Stimulated activated CD4-positive, alpha-beta T cell treated with anti-CD3 and anti-CD28 coated beads, Interleukin-12 subunit alpha, Interleukin-12 subunit beta, amount 100 ng/mL, for 48 hours (primary cell): ENCODE measurements at places on chromosomes 12 and 14.

GRCh38 chr12:13170892-13171490 lies 25.5 kb upstream of the EMP1 start:
- no peak for DNase-seq

- no peak for DNase-seq
Measured at GRCh38 chr12:132456944-132457495, 32.9 kb upstream of the FBRSL1 start.

DNA sequence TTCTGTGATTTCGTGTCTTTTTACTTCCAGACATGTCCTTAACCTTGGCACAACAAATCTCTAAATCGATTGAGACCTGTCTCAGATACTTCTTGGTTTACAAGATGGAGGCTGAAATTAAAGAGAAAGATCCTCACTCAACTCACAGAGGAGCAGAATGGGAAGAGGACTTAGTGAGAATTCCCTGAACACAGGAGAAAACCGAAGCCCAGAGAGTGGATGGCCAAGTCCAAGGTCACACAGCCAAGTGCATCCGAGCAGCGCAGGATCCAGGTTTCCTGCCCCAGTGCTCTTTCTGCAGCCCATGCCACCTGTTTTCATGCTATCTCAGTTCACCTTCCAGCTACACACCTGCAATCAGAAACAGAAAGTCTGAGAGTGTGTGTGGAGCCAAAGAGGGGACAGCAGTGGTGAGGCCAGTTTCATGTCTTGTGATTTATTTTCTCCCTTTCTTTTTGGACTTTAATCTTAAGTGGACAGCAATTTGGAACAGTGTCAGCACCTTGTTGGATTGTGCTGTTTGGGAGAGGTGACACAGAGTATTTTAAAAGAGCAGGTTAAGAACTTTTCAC lies 22.9 kb upstream of the TCL1B start:
- DNase-seq, result no peak

DNA sequence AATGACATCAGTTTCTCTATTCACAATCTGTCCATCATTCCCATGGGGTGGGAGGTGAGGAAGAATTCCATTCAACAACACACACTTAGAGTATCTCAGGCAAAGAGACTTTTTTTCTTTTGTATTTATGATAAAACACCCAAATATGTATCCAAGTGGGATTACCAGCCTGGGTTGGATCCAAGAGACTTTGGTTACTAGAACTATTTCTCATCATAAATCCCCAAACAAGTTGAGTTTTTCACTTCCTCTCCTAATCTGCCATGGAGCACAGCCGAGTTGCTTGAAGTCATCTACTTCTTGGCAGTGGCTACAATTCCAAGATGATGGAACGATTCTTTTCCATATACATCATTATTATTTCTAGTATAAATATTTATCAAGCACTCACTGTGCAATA lies 209.2 kb upstream of the HMGA2 start:
- DNase-seq, result no peak

GRCh38 chr12:96980991-96981414 lies 73.9 kb downstream of the NEDD1 start:
- no peak for DNase-seq

- DNase-seq, result no peak
Measured at GRCh38 chr14:31806249-31806648, 245.0 kb downstream of the NUBPL start.

DNA sequence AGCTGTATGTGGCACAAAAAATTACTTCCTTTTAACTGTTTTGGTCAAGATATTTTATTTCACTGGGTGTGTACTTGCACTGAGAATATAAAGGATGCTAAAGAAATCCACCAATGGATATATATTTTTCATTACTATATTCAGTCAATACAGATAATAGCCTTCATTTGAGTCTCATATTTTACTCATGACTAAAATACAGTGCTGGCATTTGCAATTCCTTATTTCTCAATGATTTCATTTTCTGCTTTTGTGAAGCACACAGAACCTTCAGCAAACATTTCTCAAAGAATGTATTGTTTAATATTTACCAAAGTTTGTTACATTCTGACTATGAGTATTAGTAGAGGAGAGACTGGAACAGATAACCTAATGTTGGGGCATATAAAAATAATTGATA lies 93.2 kb upstream of the SOX5 start:
- no peak for DNase-seq

DNA sequence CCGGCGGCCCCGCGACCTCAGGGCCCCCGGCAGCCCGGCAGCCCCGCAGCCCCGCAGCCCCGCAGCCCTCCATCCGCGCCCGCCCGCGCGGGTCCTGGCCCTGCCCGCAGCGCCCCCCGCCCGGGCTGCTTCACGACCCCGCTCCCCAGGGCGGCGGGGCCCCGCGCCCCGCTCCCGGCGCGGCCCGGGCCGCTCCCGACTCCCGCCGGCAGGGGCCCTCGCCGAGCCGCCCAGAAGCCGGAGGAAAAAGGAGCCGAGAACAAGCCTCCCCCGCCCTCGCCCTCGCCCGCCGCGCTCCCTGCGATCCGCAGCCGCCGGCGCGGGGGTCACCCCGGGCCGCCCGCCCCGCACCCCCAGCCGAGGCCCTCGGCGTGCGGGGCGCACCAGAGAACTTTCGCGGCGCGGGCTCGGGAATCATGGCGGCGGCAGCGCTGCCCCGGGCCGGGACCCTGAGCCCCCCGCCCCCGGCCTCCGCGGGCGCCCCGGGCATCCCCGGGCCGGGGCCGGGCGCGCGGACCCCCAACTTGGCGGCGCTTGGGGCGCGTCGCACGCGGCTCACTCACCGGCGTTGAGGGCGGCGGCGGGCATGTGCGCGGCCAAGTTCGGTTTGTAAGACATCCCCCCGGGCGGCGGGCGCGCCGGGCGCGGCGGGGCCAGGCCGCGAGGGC lies 521 bp downstream of the CDK2AP1 start:
- DNase-seq, result peak; percentile 70

DNA sequence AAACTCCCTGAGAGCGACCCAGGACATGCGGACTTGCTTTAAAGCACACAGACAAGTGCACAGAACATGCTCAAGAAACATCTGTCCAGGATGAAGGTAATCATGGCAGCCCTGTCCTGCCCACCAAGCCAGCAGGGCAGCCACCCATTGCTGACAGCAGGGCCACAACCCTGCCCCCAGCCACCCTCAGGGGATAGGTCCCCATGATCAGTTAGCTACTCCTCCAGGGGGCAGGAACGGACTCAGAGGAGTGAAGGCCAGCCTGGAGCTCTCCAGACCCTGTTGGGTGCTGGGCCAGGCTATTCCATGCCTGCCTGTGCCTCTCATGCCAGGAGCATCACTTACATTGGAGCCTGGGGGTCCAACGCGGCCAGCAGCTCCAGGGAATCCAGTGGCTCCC lies 15.8 kb downstream of the TMEM106C start:
- DNase-seq, result no peak

DNA sequence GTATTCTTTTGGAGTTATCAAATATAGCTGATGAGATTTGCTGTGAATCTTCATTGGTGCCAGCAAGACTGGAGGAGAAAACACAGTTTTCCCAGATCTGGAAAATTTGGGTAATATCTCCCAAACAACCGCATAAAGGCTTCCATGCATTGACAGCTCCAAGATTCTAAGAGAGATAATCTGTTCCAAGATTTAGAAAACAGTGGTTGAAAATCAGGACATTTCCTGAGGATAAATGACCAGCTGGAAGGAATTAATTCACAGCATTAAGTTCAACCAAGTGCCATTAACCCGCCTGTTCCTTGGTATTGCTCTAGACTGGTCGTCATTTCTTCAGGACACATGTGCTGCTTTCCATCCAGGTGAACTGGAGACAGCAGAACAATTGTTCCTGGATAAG lies 147.9 kb upstream of the PRICKLE1 start:
- no peak for DNase-seq

DNA sequence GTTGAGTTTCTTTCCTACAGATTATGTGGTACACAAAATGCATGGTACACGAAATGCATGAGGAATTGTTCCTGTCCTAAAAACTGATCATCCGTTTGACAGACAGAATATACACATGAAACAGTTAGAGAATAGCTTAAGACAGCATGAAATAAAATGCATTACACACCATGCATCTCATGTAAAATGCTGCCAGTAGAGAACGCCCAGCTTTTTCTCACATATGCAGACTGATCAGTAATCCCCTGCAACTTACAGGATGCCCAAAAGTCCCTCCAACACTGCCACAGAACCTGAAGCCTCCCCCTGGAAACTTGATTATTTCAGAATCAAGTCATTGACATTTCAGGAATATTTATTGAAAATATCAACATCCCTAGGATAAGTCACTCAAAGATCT lies 24.0 kb downstream of the IFNG start:
- no peak for DNase-seq

DNA sequence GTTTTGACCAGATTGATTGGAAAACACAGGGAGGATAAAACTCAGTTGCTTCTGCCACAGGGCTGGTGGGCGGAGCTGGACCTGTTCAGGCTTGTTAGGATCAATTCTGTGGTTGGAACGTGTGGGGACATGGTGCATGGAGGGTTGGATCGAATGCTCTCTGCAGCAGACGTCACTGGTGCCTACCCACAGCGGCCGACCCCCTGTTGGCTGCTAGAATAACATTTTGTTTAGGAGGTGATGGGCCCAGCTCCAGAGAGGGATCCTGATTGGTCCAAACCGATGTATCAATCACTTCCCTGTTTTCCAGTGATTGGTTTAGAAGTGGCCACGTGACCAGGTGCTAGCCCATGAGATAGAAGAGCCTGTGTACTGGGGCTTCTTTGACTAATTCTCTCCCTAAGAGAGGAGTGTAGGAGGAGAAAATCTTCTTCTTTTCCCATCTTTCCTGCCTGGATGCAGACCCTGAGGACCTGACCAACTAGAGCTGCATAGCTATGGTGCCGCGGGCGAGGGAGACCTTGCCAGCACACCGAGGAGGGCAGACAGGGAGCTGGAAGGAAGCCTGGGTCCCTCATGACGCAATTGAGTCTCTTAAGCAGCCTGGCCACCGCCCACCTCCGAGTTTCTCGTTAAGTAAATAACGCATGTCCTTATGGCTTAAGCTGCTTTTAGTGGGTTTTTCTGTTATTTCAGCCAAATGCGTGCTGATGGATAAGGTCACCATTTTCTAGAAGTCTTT lies 163.5 kb downstream of the AACS start:
- DNase-seq, result no peak

- no peak for DNase-seq
Measured at GRCh38 chr12:65649126-65649525, 175.2 kb upstream of the HMGA2 start.

- DNase-seq, result no peak
Measured at GRCh38 chr12:121392325-121392716, 7.6 kb upstream of the RNF34 start.
